Stomach (tissue), 19 donors: ENCODE measurements at places on chromosomes 2 and 18. TPM values are rescaled to one million over a fixed set of nuclear protein-coding genes. Genes with fewer than 3 reads are reported as not detected.

- DNase-seq = peak; percentile 51
These were observed 681 bp downstream of the ACADL start for GRCh38 chr2:210224591-210224940.

- DNase-seq = no peak
These were observed 2.6 kb upstream of the TBC1D8 start for GRCh38 chr2:101153787-101154186.

Gene RUFY4
- total RNA-seq = not detected

DNA sequence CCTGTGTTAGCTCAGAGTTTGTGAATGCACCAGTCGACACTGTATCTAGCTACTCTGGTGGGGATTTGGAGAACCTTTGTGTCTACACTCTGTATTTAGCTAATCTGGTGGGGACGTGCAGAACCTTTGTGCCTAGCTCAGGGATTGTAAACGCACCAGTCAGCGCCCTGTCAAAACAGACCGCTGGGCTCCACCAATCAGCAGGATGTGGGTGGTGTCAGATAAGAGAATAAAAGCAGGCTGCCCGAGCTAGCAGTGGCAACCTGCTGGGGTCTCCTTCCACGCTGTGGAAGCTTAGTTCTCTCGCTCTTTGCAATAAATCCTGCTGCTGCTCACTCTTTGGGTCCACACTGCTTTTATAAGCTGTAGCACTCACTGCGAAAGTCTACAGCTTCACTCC is 324.2 kb downstream of the RAD51AP2 start:
- DNase-seq = no peak

- no peak for DNase-seq
These were observed 293.6 kb upstream of the THUMPD2 start for GRCh38 chr2:40072442-40073232.

DNA sequence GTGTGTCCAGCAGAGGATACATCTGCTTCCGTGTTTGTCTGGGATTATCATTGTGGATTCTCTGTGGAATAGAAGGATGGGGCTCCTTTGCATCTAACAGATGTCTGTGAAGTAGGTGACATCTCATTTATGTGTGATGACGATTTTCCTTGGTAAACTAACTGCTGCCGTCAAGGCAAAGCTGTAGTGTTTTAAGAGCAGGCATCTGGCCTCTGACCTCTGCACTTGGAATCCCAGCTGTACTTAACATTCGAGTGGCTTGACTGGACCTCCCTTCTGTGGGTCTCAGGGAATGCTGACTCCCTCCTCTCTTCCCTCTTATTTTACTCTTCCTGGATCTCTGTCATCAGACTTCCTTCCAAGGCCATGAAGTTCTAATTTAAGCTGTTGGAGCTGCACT is 56.4 kb downstream of the DCDC2C start:
- DNase-seq = peak; percentile 24

DNA sequence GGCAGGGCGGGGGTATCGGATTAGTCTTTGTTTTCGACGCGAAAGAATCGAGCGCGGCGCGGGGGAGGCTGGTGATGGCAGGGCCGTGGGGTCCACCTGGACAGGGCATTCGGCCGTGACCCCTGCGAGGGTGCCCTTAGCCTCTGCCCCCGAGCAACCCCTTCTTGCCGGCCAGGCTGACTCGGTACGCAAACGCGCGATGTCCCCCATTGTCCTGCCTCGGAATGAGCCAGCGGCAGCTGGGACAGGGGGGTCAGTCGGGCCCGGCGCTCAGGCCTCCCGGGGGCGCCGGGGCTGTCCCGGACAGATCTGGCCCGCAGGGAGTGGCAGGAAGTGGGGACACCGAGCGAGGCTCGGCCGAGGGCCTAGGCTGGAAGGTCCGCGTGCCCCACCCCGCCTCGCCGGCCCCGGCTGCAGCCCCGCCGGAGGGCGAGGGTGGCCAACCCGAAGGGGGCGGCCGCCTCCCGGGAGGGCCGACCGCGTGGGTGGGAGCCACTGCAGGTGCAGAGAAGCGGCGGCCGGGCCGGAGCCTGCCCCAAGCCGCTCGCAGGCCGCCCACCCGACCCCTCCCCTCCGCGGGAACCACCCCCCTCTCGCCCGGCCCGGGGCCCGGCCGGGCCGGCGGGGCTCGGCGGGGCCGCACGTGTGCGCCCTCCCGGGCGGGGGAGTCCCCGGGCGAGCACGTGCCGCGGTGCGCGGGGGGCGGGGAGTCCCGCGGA is at the start of gene TET3:
TET3 (plus strand) TSS at position 708 of the 719 bp plus-strand sequence. CDS start 1,494 bp downstream, outside the sequence.
- DNase-seq = peak; percentile 88

DNA sequence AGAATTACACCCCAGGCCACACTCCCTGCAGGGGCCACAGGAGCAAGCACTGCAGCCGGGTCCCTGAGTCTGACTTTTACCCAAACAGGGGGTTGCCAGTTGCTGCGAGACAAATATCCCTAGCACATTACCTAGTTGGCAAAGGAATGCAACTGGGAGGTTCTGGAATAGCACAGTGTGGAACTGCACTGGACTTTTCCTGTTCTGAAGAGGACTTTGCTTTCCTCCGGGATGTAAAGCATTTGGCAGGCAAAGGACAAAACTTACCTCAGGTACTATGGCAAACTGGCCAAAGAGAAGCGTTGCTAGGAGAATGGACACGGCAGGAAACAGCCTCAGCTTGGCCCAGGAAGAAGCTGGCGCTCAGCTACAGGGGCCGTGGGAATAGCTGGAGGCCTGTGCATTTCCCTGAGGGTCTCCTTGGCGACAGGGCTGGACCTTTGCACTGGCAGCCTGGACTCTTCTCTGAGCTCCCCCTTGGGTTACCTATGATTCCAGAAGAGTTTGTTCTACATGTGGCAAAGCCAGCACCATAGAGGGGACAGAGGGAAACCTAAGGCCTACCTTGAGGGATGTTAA is 45.0 kb downstream of the BCL11A start:
- no peak for DNase-seq

GRCh38 chr18:43888598-43888997 is 611.3 kb upstream of the SYT4 start:
- no peak for DNase-seq

GRCh38 chr2:24815171-24815570 is 21.9 kb downstream of the CENPO start:
- no peak for DNase-seq

DNA sequence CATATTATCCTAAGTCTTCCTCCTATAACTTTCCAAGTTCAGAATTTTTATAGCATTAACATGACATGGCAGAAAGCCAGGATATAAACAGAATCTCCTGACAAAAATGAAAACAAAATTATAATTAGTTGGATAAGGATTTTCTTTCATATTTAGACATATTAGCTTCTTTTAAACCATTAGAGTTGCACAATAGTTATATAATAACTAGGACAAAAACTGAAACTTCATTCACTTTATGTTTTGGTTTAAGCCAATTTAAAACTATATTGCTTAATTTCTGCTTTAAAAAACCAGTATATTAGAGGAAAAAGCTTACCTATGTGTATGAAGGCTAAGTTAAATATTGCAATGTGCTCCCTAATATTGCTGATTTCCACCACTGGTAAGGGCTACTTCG is 254.8 kb downstream of the GPD2 start:
- no peak for DNase-seq

GRCh38 chr2:60979231-60979630 is 38.3 kb upstream of the PEX13 start:
- no peak for DNase-seq

GRCh38 chr2:152879275-152879674 is 160.9 kb downstream of the ARL6IP6 start:
- DNase-seq = no peak

DNA sequence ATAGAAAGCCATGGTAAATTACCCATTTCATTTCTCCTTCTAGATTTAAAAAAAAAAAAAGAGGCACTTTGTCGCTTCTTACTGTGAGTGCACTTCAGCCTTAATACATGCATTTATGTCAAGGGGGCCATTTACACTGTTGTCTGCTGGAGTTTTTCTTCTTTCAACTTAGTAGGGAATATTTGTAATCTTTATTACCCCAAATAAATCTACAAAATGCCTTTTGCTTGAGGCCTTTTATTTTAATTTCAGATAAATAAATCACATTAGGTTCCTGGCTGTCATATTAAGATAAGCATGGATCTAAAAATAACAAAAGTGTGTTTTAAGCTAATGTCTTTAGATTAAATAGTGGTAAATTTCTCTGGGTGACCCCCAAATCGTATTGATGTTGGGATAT is 276.0 kb downstream of the NCKAP5 start:
- no peak for DNase-seq

Gene TMEM182
- total RNA-seq = 5.3 TPM

GRCh38 chr2:162175714-162176113 is 23.7 kb upstream of the GCG start:
- no peak for DNase-seq

Gene STAMBP
- total RNA-seq = 84.9 TPM

GRCh38 chr2:219396863-219397457 is 9.2 kb upstream of the DNPEP start:
- DNase-seq = no peak

Gene UNC80
- 0.45 TPM for total RNA-seq

- peak; percentile 68 for DNase-seq
These were observed 1.3 kb downstream of the PTMA start for GRCh38 chr2:231709636-231709980.

Gene TLX2
- not detected for total RNA-seq

- DNase-seq = no peak
These were observed 42.4 kb downstream of the KLF7 start for GRCh38 chr2:207123335-207123744.

Gene MRPS9
- 8.7 TPM for total RNA-seq

Gene CD207
- total RNA-seq = not detected

Gene DSEL
- 23.9 TPM for total RNA-seq

GRCh38 chr18:74377776-74378175 is 62.1 kb downstream of the C18orf63 start:
- DNase-seq = no peak

DNA sequence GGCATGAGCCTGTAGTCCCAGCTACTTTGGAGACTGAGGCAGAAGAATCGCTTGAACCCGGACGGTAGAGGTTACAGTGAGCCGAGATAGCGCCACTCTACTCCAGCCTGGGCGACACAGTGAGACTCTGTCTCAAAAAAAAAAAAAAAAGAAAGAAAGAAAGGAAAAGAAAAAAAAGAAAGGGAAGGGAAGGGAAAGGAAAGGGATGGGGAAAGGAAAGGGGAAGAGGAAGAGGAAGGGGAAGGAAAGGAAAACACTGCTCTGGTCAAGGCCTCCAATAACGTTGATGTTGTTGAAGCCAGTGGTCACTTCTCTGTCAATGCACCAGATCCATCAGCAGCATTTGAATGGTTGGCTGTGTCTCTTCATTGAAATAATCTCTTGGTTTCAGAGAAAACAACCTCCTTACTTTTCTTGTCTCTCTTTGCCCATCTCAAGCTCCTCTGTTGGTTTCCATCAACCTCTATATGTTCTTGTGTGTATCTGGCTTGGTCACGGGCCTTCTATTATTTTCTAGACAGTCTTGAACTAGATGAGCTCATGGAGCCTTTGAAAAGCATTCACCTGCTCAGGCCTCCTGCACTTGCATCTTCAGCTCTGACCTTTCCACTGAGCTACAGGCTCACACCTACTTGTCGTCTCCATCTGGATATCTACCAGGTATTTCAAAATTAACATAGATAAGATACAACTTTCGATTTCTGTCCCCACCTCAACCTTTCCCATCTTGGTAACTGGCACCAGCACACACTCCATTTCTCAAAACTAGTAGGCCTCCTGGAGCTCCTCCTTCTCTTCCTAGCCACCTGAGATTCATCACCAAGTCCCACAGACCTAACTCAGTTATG is 69.4 kb upstream of the LAPTM4A start:
- no peak for DNase-seq

- peak; percentile 65 for DNase-seq
These were observed 82.1 kb downstream of the ACTR2 start for GRCh38 chr2:65309699-65310098.

- DNase-seq = no peak
These were observed 682.6 kb upstream of the GCFC2 start for GRCh38 chr2:76393356-76393755.

DNA sequence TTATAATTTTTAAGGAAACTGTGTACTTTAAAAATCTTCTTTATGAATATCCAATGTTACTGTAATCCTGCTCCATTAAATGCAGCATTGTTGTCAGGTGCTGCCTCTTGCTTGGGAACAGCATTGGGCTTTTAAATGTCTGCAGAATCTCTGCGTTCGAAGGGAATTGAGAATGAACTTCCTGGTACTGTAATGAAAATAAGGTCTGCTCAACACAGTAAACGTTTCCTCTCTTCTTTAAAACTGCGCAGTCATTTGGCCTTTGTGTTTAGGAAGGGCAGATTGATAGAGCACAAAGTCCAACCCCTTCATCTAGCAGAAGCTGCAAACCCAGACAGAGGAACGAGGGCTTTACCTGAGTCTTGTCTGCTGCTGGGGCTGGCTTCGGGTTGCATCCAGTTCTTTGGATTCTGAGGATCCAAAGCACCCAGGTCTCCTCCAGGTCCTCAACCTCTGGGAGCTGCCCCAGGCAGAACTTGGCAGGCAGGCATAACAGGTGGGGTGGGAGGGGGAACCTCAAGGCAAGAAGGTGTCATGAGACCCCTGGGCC is 104.5 kb downstream of the UGGT1 start:
- DNase-seq = peak; percentile 48

DNA sequence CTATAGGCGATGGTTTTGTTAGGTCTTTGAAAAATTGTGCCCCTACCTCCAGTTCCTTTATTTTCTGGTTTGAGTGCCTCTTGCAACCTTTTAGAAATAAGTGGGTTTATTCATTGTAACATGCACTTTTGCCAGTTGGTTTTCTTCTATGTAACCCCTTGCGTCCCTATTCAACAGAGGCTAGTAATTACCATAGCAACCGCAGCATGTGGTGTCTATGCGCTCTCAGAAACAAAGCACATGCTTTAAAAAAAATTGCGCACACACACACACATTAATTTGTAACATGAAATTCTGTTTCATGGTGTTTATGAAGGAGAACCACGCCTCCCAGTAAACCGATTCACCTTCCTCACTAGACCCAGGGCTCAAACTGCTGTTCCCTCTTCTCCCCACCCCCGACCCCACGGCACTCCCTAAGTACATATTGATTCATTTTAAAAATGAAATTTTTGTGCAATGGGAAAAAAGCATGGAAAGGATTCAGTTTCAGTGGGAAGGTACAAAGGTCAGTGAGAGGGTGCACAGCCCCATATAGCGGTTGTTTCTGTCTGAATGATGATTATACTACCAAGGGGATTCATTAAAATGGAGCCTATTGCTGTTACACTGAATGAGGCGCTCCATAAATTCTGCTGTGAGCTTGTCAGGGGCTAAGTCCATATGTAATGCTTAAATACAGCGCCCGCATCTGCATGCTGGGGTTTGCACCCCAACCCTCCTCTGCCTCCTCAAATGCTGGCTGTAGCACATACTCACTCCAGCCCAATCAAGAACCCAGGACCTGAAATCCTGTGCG is 206.9 kb downstream of the ICOS start:
- no peak for DNase-seq

GRCh38 chr2:212536817-212537725 is 1.5 kb downstream of the ERBB4 start:
- DNase-seq = peak; percentile 46

GRCh38 chr18:29305516-29305915 is 1128.6 kb upstream of the CDH2 start:
- no peak for DNase-seq

- DNase-seq = no peak
These were observed 18.9 kb upstream of the BIN1 start for GRCh38 chr2:127125821-127126220.

Gene AOX1
- total RNA-seq = 6.4 TPM

Gene CCT4
- total RNA-seq = 63.2 TPM

GRCh38 chr2:133966720-133967304 is 287.1 kb upstream of the MGAT5 start:
- DNase-seq = no peak
